ENCODE measurements at places on chromosomes 5 and 9. TPM values are rescaled to one million over a fixed set of nuclear protein-coding genes. Genes with fewer than 3 reads are reported as not detected.

Gene CARD9
- 0.09 TPM for total RNA-seq

Gene GGTA1
- total RNA-seq = 11.1 TPM

Gene SLC45A2
- 0.11 TPM for total RNA-seq

Gene CCL21
- 1.4 TPM for total RNA-seq

Gene SMC2
- 8.9 TPM for total RNA-seq

Gene OBP2A
- total RNA-seq = not detected

Gene SOHLH1
- not detected for total RNA-seq

Gene FGF1
- total RNA-seq = 0.09 TPM

Gene ENTPD8
- 0.33 TPM for total RNA-seq

Gene DMRTA1
- 0.26 TPM for total RNA-seq

Gene TNC
- 0.09 TPM for total RNA-seq

Gene TMEM167A
- total RNA-seq = 49.4 TPM

Gene PCDHGC4
- total RNA-seq = 0.65 TPM

Gene CTSV
- total RNA-seq = 0.26 TPM

Gene ENTREP1
- total RNA-seq = 7.6 TPM

Gene BASP1
- 1.2 TPM for total RNA-seq

Gene FKTN
- total RNA-seq = 7.2 TPM

Gene GHR
- 5.1 TPM for total RNA-seq

Gene SPINK7
- total RNA-seq = not detected

Gene IL5
- not detected for total RNA-seq

Gene SHROOM1
- total RNA-seq = 2.1 TPM

Gene CDKN2B
- total RNA-seq = 10.3 TPM

Gene NEUROG1
- not detected for total RNA-seq

Gene AIF1L
- 0.77 TPM for total RNA-seq

Gene CRB2
- not detected for total RNA-seq

Gene NAIP
- 3.3 TPM for total RNA-seq

Gene KCNV2
- total RNA-seq = not detected

Gene TMEM232
- 1.0 TPM for total RNA-seq

Gene FSD1L
- total RNA-seq = 2.1 TPM

Gene NELFB
- total RNA-seq = 51.5 TPM

Gene OGN
- not detected for total RNA-seq

Gene SPINK4
- not detected for total RNA-seq

Gene GLDC
- 4.3 TPM for total RNA-seq

Gene DBH
- total RNA-seq = not detected

Gene ALDOB
- total RNA-seq = 0.22 TPM

Gene PIK3R1
- total RNA-seq = 59.0 TPM

Gene ARID3C
- total RNA-seq = under 0.01 TPM

Gene PCDHB10
- total RNA-seq = 1.0 TPM

Gene SPINK5
- total RNA-seq = not detected

Gene TUSC1
- total RNA-seq = 10.3 TPM

Gene SPATA31E1
- total RNA-seq = not detected
